ENCODE measurements at places on chromosomes 12 and 14.
A peak's percentile ranks its signal among the peaks of the same experiment; 100 is the strongest.

DNA sequence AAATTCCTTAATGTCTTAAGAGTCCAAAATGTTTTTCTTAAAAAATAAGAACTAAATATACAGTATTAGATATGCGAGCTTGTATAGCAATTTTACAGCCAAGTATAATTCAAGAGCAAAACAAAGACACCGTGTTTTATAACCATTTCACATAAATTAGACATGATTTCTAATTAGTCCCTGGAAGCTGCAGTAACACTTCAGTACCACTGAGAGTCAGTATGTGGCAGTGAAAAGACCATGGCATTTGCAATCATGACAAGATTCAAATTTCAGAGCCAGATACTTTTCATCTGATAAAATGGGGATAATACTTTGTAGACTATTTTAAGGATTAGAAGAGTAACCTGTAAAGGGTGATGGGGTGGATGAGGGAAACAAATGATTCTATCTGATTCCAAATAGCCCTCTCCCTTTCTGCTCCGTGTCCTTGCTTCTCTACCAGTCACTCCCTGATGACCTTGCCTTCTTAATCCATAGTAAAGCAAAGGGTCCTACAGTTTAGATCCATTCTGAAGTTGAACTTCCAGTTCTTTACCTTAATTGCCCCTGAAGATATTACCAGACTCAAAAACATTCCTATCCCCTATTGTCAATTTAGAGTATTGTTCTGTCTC, 145.4 kb upstream of the ABCD2 start:
- DNase-seq: no peak

DNA sequence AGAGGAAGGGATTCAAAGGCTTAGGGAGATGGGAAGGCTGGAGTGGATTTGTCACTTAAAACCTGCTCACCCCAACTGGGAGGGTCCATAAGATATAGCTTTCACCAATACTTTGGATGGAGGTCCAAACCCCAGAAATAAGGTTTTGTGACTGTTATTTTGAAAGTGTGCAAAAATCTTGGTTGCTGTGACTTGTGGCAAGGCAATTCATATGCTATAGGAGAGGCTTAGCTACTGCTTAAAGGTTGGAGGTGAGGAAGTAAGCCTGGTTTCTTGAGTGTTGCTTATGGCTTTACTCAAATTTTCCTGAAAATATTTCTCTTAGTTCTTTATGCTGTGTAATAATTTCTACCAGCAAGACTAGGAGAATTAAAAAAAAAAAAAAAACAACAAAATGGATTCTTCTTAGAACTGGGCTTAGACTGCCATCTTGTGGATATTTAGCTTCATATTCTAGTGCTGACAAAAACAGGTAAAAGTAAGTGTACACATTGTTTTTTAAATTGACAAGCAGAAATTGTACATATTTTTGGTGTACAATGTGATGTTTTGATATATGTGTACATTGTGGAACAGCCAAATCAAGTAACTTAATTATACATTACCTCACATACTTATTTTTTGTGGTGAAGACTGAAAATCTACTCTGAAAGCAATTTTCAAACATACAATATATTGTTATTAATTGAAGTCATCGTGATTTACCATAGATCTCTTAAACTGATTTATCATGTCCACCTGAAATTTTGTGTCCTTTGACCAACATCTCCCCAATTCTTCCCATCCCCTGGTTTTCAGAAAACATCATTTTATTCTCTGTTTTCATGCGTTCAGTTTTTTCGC, 23.0 kb downstream of the PDE6H start:
- no peak for DNase-seq

DNA sequence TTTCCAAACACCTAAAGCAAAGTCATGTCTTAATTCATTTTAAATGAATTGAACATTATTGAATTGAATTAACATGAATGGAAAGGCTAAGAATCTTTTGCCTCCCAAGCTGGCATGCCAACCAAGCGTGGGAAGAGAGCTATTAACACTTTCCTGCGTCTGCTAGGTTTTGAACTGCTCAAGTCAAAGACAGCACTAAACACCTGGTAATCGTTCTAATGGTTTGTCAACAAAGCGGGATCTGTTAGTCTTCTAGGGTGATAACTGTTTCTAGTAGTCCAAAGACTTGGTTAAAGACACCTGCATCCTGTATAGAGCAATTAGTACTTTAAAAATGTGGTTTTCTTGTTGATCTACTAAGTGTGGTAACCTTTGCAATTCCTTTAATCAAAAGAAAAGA, 164.2 kb upstream of the HMGA2 start:
- no peak for DNase-seq

- DNase-seq: no peak
Measured at GRCh38 chr14:88476825-88477224, 78.0 kb downstream of the PTPN21 start.

GRCh38 chr12:132282950-132283771, 46.2 kb downstream of the GALNT9 start:
- no peak for DNase-seq

- DNase-seq: no peak
Measured at GRCh38 chr14:22839159-22839779, 2.9 kb downstream of the MMP14 start.

GRCh38 chr12:104750061-104750460, 208.0 kb downstream of the SLC41A2 start:
- DNase-seq: no peak

- DNase-seq: no peak
Measured at GRCh38 chr12:68667896-68668295, 18.9 kb upstream of the NUP107 start.

- no peak for DNase-seq
Measured at GRCh38 chr12:120529641-120530417, 871 bp upstream of the COQ5 start.

GRCh38 chr14:76651410-76652055, 109.7 kb upstream of the VASH1 start:
- no peak for DNase-seq

- no peak for DNase-seq
Measured at GRCh38 chr12:1839956-1840951, 19.9 kb downstream of the LRTM2 start.

GRCh38 chr14:106670011-106670410, 1143.6 kb downstream of the TMEM121 start:
- no peak for DNase-seq

GRCh38 chr12:124637581-124637981, 70.2 kb upstream of the NCOR2 start:
- no peak for DNase-seq

DNA sequence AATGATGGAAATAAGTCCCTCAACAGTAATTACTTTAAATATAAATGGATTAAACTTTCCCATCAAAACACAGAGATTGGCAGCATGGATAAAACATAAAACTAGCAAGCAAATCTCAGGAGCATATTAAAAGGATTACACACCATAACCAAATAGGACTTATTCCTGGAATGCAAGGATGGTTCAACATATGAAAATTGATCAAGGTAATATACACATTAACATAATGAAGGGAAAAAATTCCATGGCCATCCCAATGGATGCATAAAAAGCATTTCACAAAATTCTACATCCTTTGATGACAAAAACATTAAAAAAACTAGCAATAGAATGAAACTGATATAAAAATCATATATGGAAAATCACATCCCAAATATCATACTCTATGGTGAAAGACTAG, 13.6 kb downstream of the CACNA2D4 start:
- DNase-seq: no peak

DNA sequence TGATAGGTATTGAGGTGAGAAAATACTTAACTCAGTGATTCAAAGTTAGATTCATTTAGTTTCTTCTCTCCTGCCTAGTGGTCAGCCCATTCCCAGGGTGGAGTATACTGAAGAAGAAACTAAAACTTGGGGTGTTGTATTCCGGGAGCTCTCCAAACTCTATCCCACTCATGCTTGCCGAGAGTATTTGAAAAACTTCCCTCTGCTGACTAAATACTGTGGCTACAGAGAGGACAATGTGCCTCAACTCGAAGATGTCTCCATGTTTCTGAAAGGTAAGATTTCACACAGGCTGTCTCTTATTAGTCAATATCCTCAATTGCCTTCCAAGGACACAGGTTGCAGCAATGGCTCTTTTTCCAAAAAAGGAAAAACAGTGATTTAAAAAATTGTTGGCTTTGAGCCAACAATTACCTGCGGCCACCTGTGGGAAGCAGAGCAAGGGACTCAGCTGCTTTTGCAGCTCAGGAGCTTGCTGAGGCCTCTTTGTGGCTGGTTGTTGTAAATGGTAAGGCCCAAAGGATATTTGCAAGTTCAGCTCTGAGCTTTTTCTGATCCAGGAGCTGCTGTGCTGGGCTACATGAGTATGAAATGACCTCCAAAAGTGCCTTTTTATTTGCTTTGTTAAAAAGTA, 33.9 kb downstream of the TPH2 start:
- DNase-seq: no peak

GRCh38 chr12:19165451-19165850, 35.9 kb downstream of the PLEKHA5 start:
- DNase-seq: peak; percentile 36

- DNase-seq: no peak
Measured at GRCh38 chr14:68401855-68402254, 391.0 kb downstream of the ZFP36L1 start.

DNA sequence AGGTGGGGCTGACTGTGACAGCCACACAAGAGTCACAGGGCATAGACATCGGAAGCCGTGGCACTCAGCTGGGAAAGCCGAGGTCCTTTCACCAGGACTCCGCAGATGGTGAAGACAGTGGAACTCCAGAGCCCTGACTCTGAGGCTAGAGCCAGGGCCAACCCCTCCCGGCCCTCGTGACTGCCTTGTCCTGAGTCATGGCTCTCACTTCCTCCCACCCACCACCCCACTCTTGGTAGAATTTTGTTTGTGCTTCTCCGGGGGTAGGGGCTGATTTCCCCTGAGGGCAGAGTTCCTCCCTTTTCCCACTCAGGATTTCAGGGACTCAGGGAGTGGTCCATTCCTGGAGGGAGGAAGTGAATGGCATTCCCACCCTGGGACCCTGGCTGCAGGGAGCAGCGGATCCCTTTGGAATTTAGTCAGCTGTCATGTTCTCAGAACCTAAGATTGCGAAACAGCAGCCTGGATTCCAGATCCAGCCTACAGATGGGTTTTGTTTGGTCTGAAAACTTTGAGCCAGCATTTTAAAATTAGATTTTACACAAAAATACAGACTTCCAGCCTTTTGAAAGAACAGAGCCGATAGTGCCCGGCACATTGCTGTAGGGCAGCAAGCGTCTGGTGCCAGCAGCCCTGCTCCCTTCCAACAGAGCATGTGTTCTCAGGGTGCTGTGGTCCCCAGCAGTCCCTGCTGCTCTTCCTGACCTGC, 50.7 kb downstream of the TPCN1 start:
- DNase-seq: no peak

DNA sequence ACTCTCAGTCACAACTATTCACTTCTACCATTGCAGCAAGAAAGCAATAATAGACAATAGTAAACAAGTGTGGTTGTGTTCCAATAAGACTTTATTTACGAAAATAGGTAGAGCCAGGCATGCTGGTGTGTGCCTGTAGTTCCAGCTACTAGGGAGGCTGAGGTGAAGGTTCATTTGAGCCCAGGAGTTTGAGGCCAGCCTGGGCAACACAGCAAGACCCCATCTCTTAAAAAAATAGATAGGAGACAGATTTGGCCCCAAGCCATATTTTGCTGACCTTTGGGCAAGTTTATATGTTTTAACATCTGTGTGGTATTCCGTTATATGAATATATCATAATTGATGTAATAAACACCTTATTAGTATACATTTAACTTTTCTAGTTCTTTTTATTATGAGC, 14.1 kb downstream of the ACAD10 start:
- DNase-seq: no peak

GRCh38 chr12:121982950-121983349, 38.7 kb upstream of the BCL7A start:
- DNase-seq: no peak

GRCh38 chr14:31934767-31935266, 142.3 kb upstream of the ARHGAP5 start:
- peak; percentile 51 for DNase-seq

DNA sequence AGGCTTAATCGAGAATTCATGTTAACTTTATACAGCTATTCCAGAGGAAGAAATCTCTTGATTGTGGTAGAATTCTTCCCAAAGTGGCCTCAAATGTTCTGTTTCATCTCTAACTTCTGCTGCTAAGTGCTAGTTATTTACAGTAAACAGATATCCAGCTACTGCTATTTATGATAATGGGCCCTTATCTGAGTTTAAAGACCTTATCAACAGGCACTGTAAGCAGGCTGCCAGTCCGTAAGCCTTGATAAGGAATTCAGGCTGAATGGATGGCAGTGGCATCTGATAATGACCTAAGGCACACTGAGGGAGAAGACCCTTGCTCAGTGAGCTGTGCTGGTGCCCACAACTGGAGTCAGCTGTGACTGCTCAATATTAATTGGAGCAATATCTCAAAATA, 59.0 kb downstream of the PAX9 start:
- DNase-seq: no peak

- no peak for DNase-seq
Measured at GRCh38 chr14:50928002-50928635, 16.2 kb downstream of the PYGL start.

GRCh38 chr14:99655521-99655920, 10.6 kb downstream of the HHIPL1 start:
- DNase-seq: no peak

DNA sequence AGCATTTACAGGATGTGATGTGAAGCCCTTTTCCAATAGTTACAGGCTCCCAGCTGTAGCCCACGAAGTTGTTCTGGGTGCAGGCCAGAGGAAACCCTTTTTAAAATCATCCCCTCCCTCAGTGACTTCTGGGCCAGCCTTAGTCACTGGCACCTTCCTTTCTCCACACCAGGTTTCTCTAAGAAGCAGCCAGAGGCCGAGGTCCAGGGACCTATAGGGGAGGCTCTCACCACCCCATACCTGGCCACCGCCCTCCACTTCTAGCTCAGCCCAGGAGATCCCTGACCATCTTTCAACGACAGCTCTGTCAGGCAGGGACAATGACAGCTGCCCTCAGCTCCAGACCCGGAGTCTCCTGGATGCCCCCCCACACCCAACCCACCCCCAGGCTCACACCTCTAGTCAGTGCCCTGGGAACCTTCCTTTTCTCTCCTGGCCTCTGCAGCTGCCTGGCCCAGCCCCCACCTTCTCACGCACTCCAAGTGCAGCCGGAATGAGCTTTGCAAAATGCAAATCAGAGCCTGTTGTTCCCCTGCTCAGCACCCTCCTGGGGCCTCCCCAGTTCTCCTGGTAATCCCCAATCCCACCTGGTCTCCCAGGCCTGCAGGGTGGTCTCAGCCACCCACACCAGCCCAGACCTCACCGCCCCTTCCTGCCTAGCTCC, 46.7 kb downstream of the TESC start:
- peak; percentile 46 for DNase-seq
